Putamen (tissue), 1 donor: ENCODE measurements at places on chromosomes 5 and 9.

DNA sequence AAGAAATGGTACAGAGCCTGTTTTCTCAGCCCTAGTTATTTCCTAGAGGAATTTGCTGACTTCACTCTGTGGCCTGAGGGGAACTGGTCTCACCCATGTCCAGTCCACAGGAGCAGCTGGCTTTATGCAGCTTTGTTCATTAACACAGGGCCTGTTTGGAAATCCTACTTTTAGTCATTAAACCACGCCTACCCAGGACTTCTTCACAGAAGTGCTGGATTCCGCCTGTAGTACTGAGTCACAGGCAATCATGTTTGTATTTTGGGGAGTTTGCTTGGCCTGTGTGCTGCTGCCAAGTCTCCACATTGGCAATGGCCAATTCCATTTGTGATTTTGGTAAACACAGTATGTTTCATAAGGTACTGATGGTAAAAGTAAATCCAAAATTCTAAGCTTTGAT, 52.8 kb downstream of the CTNND2 start:
- DNase-seq, result peak; percentile 4

DNA sequence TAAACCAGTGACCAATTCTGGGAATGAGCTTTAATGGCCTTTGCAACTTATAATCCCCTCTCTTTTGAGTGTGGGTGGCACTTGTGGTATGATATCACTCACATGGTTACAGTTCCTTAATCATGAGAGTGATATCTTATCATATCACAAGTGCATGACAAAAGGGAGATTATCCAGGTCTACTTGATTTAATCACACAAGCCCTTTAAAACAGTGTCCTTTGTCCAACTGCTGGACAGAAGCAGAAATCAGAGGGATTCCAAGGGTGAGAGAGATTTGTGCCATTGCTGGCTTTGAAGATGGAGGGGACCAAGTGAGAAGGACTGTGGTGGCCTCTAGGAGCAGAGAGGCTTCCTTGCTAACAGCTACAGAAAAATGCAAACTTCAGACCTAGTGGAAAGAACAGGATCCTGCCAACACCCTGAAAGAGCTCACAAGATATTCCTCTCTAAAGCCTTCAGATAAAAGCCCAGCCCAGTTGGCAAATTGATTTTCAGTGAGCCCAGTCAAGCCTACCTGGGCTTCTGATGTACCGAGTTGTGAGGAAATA, 279.0 kb upstream of the TLE4 start:
- no peak for DNase-seq

- DNase-seq, result no peak
Measured at GRCh38 chr9:89885156-89885555, 280.3 kb downstream of the GADD45G start.

- no peak for DNase-seq
Measured at GRCh38 chr5:103327893-103328292, 69.3 kb downstream of the MACIR start.

DNA sequence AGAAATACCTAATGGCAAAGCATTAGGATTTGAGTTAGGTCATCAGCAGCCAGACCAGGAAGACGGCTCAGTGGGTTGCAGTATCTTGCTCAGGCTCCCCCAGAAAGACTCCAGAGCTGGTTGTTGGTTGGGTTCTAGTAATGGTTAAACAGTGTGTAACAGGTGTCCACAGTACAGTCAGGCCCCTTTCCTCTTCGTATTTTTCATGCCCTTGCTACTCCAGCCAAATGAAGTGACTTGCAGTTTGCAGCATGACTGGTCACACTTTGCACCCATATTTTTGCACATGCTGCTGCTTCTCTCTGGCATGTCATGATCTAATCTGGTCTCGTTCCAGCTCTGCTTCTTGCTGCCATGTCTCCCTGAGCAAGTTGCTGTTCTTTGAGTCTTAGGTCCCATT, 60.6 kb upstream of the TRPC7 start:
- DNase-seq, result no peak

GRCh38 chr5:38751103-38751502, 94.7 kb upstream of the OSMR start:
- no peak for DNase-seq

GRCh38 chr9:17322882-17323864, 188.3 kb downstream of the CNTLN start:
- DNase-seq, result no peak

DNA sequence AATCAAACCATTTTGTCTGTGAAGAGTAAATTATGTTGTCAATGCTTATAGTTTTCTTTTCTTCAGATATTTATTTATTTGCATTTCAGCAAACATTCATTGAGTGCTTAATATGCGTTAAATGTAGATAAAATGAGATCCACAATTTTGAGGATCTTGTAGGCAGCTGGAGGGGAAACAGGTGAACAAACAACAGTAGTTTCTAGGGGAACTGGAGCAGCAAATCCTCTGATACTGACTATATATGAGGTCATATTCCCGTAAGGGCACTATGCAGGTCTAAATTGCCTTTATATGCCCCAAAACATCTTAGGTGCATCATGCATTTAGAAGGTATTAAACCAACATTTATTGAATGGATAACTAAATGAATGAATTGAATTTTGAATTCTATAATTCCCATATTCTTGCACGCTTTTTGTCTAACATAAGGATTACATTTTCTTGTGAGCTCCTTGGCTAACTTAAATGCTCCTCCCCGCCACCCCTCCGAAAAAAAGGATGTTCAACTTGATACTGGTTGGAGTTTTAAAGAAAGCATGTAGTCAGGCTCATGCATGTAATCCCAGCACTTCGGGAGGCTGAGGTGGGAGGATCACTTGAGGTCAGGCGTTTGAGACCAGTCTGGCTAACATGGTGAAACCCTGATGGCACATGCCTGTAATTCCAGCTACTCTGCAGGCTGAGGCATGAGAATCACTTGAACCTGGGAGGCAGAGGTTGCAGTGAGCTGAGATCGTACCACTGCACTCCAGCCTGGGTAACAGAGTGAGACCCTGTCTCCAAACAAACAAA, 299.8 kb downstream of the TMEM38B start:
- DNase-seq, result no peak

GRCh38 chr5:59123595-59124561, 541.0 kb downstream of the RAB3C start:
- DNase-seq, result no peak

DNA sequence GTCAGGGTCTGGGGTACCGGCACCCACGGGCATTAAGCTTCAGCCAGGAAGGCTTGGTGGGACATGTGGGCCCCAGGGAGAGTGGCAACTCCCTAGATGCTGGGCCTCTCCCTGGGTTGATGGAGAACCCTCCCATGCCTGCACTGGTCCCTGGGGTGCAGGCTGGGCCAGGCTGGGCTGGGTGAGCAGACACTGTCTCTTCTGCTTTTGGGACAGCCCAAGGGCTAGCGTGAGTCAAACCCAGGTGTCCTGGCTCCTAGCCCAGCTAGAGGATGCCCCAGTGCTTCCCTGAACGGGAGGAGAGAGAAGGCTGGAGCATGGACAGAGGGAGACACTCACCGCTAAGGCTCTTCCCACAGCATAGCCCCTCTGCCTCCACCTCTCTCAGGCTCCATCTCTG, 5.7 kb upstream of the AQP7 start:
- no peak for DNase-seq

DNA sequence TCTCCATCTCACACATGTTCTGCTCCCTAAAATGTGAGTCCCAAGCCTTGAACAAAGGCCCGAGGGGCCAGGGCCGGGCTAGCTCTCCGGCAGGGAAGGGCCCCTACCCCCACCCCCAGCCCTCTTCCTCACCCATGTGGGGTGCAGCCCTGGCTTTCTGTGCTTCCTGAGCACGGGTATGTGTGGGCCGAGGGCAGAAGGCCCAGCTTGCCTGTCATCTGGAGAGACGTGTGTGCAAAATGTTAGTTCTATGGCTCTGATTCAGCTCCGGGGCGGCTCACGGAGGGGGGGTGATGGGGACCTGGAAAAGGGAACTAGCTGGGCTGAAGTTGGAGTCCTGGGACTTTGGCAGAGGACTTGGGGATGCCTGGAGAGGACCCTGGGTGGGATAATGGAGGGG, 90.3 kb upstream of the ARAP3 start:
- DNase-seq, result no peak

DNA sequence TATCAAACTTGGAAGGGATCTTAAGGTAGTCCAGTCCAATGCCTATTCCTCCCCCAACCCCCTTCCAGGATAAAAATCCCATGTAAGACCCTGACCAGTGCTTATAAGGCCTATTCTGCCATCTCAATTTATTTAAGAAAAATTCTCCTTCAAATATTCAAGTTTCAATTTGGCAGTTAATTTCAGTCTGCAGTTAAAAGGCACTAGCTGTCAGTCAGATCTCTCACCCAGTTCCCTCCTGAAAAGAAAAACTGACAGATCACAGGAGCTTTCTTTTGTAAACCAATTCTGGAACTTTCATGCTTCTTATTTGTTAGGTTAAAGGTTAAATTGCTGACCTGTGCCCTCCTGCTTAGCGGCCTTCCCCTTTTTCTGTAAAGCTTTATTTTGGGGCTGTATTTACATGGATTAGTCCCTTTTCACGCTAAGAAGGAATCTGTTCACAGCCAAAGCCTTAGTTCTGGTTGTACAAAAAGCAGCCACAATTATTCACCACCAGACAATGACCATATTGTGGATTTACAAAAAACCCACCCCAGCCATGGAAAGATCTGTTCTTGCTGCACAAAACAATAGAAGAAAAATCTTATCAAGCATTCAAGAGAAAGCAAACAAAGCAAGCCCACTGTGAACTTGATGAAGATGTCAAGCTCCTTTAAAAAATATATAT, 68.7 kb downstream of the DENND1A start:
- no peak for DNase-seq

DNA sequence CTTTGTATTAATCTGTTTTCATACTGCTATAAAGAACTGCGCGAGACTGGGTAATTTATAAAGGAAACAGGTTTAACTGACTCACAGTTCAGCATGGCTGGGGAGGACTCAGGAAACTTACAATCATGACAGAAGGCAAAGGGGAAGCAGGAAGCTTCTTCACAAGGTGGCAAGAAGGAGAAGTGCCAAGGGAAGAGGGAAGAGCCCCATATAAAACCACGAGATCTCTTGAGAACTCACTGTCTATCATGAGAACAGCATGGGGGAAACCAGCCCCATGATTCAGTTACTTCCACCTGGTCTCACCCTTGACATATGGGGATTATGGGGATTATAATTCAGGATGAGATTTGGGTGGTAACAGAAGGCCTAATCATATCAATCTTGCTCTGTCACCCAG, 60.9 kb upstream of the CHD1 start:
- peak; percentile 1 for DNase-seq

DNA sequence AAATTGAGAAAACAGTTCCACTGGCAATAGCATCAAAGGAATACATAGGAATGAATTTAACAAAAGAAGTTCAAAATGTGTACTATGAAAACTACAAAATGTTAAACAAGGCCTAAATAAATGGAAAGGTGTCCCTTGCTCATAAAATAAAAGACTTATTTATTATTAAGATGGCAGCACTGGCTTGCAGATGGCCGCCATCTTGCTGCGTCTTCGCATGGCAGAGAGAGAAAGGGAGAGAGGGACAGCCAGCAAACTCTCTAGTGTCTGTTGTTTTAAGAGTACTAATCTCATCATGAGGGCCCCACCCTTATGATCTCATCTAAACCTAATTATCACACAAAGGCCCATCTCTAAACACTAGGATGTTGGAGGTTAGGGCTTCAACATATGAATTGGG, 47.1 kb downstream of the ABLIM3 start:
- DNase-seq, result no peak
